Hair follicle dermal papilla cell (primary cell): ENCODE measurements at places on chromosomes 12 and 14. TPM values are rescaled to one million over a fixed set of nuclear protein-coding genes. Genes with fewer than 3 reads are reported as not detected.

Gene NACA
- 583 and 627 TPM in 2 replicates for total RNA-seq

Gene MYO1H
- total RNA-seq, result 0.16 TPM in 1 of 2 replicates, not detected in the other

Gene STAB2
- not detected in 2 replicates for total RNA-seq

Gene FAR2
- total RNA-seq, result 10.4 and 14.2 TPM in 2 replicates

Gene SSPN
- 17.4 and 22.6 TPM in 2 replicates for total RNA-seq

Gene SENP1
- 24.9 and 28.1 TPM in 2 replicates for total RNA-seq
